ENCODE measurements at places on chromosomes 5 and 9. TPM values are rescaled to one million over a fixed set of nuclear protein-coding genes. Genes with fewer than 3 reads are reported as not detected.
A peak's percentile ranks its signal among the peaks of the same experiment; 100 is the strongest.

GRCh38 chr5:23084815-23085214, 231.7 kb upstream of the CDH12 start:
- DNase-seq: no peak
- H3K27ac ChIP-seq: no peak overlapping the region
- H3K4me3 ChIP-seq: no peak overlapping the region

DNA sequence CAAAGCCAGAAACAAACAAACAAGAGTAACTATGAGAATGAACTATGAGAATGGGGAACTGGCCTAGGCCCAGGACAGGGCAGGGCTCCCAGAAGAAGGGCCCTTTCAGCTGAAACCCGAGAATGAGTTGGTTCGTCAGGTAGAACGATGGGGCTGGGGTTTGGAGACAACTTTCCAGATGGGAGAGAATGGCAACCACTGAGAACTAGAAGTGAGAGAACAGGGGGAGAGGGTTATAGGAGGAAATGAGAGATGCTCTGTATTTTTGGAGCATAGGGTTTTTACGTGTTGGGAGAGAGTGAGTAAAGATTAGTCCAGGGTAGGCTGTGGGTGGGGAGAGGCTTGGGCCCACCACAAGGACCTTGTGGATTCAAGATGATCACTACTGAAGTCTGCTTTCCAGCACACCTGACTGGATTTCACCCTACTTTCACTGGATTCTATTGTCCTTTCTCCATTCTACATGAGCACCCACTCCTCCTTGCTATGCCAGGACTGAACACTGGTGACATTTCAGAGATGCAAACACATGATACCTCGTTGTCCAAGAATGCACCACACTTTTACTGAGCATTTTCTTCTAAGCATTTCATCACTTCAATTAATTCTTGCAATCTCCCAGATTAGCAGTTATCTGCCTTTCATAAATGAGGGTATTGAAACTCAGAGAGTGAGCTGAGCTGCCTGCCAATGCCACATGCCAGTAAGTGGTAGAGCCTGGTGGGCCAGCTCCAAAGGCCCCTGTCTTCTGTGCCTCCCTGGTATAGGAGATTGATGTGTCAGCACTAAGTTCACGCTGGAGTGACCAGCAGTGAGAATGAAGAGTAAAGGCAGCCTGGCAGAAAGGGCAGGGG, 3.2 kb upstream of the TMEM268 start:
- H3K27ac ChIP-seq: no peak overlapping the region
- DNase-seq: no peak
- no peaks in the 10 kb centered on the region for H3K27me3 ChIP-seq
- no peak overlapping the region for H3K4me3 ChIP-seq

DNA sequence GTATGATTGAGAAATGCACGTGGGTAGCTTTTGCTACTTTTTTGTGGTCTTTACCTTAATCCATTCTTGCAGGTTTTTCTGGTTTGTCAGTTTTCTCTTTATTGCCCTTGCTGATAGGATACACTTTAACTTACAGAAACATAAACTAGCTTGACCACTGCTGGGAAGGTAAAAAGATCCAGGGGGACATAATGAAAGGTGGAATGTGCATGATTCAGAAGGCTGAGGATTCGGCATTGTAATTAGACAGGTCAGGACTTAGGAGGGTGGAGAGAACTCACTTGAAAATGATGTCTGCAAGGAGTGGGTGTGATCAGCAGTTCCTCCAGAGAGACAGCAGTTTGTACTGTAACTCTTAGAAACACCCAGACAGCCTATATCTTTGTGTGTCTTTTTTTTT, 19.8 kb upstream of the TXNDC8 start:
- DNase-seq: no peak
- no peak overlapping the region for H3K27ac ChIP-seq
- no peaks in the 10 kb centered on the region for H3K36me3 ChIP-seq
- H3K4me1 ChIP-seq: no peaks in the 10 kb centered on the region
- H3K27me3 ChIP-seq: no peaks in the 10 kb centered on the region
- no peak overlapping the region for H3K4me3 ChIP-seq

The PITX1 gene
- not detected for total RNA-seq

DNA sequence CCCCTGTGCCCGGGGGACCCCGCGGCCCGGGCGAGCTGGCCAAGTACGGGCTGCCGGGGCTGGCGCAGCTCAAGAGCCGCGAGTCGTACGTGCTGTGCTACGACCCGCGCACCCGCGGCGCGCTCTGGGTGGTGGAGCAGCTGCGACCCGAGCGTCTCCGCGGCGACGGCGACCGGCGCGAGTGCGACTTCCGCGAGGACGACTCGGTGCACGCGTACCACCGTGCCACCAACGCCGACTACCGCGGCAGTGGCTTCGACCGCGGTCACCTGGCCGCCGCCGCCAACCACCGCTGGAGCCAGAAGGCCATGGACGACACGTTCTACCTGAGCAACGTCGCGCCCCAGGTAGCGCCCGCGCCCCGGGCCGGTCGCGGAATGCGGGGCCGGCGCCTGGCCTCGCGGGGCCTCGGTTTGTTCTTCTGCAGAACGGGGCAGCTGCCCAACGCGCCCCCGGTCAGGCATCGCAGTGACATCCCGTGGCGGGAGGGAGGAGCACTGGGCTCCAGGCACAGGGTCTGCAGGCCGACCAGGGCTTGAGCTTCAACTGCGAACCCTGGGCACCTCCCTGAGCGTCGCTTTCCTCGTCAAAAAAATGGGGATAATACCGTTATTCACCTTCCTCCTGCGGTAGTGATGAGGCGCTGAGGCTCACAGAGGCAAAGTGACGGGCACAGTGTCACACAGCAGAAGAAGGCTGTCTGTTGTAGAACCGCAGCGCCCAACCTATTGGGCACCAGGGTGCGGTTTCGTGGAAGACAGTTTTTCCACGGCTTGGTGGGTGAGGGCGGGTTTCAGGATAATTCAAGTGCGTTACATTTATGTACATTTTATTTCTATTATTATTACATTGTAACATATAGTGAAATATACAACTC, 777 bp downstream of the ENDOG start:
- no peaks in the 10 kb centered on the region for H3K27me3 ChIP-seq
- peak overlapping the region; percentile 83 for H3K27ac ChIP-seq
- peaks cover 17% of the 10 kb centered on the region for H3K36me3 ChIP-seq
- peaks cover 11% of the 10 kb centered on the region for H3K4me1 ChIP-seq
- H3K4me3 ChIP-seq: peak overlapping the region; percentile 77

The PCDHGA11 gene
- total RNA-seq: 2.6 TPM

DNA sequence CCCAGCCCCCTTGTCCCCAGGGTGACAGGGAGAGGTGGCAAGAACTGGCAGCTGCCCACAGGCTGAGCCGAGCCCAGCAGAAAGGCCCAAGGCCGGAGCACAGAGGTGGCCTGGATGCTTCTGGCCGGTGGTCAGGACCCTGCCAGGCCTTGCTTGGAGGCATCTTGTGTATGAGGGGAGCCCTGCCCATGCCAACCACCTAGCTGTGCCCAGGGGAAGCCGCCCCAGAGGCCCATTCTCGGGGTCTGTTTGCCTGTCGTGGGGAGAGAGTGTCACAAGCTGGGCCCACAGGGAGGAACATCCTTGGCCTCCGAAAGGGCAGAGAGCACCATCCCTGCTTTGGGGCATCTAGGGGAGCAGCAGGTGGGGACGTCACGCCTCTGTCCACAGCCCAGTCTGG, 10.0 kb downstream of the NKD2 start:
- no peak overlapping the region for H3K27ac ChIP-seq
- no peak for DNase-seq
- H3K36me3 ChIP-seq: no peaks in the 10 kb centered on the region
- H3K4me3 ChIP-seq: no peak overlapping the region
- peaks cover 9% of the 10 kb centered on the region for H3K4me1 ChIP-seq

- peak; percentile 67 for DNase-seq
- peak overlapping the region; percentile 91 for H3K27ac ChIP-seq
- H3K27me3 ChIP-seq: peaks cover 24% of the 10 kb centered on the region
- H3K36me3 ChIP-seq: no peaks in the 10 kb centered on the region
- H3K4me3 ChIP-seq: peak overlapping the region; percentile 41
Measured at GRCh38 chr9:136656795-136657611, 5.7 kb upstream of the EGFL7 start.

- no peak overlapping the region for H3K4me3 ChIP-seq
- no peaks in the 10 kb centered on the region for H3K36me3 ChIP-seq
- H3K27me3 ChIP-seq: no peaks in the 10 kb centered on the region
- H3K27ac ChIP-seq: no peak overlapping the region
- DNase-seq: no peak
Measured at GRCh38 chr5:157150995-157151394, 8.3 kb upstream of the MED7 start.

- H3K4me3 ChIP-seq: no peak overlapping the region
- no peaks in the 10 kb centered on the region for H3K27me3 ChIP-seq
- DNase-seq: no peak
- peaks cover 11% of the 10 kb centered on the region for H3K4me1 ChIP-seq
- no peaks in the 10 kb centered on the region for H3K36me3 ChIP-seq
- no peak overlapping the region for H3K27ac ChIP-seq
Measured at GRCh38 chr9:111659691-111660090, 1.7 kb upstream of the GNG10 start.

DNA sequence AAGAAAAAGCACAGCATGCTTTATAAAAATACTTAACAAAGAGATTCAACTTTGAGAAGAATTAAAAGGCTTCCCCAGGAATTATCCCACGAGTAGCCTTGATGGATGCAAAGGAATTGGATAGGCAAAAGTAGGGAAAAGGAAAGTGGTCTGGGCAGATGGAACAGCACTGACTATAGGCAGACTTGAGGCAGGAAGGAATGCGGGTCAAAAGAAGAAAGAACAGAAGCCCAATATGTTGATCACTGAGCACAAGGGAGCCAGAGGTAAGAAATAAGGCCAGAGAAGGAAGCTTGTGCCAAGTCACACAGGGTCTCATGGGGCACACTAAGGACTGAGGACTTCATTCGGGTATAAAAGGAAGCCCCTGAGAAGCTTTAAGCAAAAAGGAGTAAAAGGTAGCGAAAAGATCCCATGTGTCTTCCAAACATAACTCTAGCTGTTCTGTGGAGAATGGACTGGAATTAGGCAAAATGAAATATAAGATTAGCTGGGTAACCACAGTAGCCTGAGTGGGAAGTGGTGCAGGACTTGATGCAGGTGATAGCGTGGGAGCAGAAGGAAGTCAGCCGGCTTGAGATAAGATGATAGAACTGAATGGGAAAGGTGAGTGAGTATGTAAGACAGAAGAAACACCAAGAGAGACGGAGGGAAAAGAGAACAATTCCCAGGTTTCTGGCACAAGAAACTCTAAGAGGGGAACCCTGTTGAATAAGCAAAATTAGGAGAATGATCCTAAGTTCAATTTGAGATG, 106.6 kb downstream of the DENND1A start:
- no peaks in the 10 kb centered on the region for H3K36me3 ChIP-seq
- H3K27ac ChIP-seq: no peak overlapping the region
- no peaks in the 10 kb centered on the region for H3K4me1 ChIP-seq
- DNase-seq: no peak
- H3K4me3 ChIP-seq: no peak overlapping the region
- H3K27me3 ChIP-seq: no peaks in the 10 kb centered on the region

GRCh38 chr5:12217039-12217438, 312.8 kb upstream of the CTNND2 start:
- DNase-seq: no peak
- H3K27ac ChIP-seq: no peak overlapping the region
- no peaks in the 10 kb centered on the region for H3K27me3 ChIP-seq
- H3K36me3 ChIP-seq: no peaks in the 10 kb centered on the region

DNA sequence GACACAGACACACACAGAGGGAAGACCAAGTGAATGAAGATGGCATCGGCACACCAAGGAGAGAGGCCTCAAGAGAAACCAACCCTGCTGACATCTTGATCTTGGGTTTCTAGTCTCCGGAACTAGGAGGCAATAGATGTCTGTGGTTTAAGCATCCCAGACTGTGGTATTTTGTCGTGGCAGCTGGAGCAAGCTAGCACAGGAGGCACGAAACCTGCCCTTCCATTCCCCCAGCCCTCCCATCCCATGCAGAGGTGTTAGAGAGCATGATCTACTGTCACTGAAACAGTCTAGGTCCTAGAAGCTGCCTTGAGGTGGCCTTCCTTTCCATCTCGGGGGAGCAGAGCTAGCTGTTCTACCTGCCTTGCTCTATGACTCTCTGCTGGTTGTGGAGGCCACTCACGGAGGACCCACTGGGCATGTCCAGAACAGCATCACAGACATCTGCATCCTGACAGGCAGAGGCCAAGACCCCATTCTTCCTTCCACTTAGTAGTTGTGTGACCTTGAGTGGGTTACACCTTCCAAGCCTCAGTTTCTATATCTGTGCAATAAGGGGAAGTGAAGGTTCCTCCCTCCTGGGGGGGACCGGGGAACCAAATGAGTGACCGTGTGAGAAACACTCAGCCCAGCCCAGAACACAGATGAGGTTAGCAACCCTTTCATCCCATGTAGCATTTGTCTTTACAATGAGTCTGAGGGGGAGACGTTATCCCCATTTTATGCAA, 134.3 kb upstream of the BOD1 start:
- H3K27ac ChIP-seq: no peak overlapping the region
- no peaks in the 10 kb centered on the region for H3K27me3 ChIP-seq
- H3K4me1 ChIP-seq: no peaks in the 10 kb centered on the region

DNA sequence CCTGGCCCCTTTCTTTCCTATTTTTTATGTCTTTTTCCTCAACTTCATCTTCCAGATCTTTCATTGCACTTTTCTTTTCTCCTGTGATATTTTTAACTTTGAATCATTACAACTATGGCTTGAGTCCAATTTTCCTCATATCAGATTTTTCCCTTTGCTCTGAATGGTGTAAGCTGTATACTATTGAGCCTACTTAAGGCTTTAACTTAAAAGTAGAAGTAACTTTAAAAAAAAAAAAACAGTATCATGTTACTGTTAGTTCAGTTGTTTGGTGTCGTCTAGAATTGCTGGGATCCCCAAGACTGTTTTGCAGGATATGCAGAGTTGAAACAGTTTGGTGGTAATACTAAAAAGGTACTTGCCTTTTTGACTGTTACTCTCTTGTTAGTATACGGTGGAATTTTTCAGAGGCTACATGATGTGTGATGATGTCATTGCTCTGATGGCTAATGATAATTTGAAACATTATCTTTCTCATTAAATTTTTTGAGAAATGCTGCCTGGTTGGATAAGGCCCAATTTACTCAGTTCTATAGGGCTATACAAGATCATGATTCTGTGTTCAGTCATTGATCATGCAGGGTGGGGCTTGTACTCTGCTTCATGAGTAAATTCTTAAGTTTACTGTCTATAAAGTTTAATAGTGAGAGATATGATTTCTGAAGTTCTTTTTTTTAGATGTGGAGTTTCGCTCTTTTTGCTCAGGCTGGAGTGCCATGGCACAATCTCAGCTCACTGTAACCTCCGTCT, 8.8 kb downstream of the NAA35 start:
- H3K4me1 ChIP-seq: peaks cover 5% of the 10 kb centered on the region
- no peaks in the 10 kb centered on the region for H3K27me3 ChIP-seq
- peaks cover 21% of the 10 kb centered on the region for H3K36me3 ChIP-seq
- no peak for DNase-seq

- no peaks in the 10 kb centered on the region for H3K27me3 ChIP-seq
- DNase-seq: no peak
- H3K4me1 ChIP-seq: no peaks in the 10 kb centered on the region
- no peak overlapping the region for H3K4me3 ChIP-seq
- H3K27ac ChIP-seq: no peak overlapping the region
Measured at GRCh38 chr9:14887149-14887548, 23.1 kb downstream of the FREM1 start.

All from upper lobe of right lung (tissue), 1 donor.